ENCODE measurements at places on chromosomes 2 and 18.

DNA sequence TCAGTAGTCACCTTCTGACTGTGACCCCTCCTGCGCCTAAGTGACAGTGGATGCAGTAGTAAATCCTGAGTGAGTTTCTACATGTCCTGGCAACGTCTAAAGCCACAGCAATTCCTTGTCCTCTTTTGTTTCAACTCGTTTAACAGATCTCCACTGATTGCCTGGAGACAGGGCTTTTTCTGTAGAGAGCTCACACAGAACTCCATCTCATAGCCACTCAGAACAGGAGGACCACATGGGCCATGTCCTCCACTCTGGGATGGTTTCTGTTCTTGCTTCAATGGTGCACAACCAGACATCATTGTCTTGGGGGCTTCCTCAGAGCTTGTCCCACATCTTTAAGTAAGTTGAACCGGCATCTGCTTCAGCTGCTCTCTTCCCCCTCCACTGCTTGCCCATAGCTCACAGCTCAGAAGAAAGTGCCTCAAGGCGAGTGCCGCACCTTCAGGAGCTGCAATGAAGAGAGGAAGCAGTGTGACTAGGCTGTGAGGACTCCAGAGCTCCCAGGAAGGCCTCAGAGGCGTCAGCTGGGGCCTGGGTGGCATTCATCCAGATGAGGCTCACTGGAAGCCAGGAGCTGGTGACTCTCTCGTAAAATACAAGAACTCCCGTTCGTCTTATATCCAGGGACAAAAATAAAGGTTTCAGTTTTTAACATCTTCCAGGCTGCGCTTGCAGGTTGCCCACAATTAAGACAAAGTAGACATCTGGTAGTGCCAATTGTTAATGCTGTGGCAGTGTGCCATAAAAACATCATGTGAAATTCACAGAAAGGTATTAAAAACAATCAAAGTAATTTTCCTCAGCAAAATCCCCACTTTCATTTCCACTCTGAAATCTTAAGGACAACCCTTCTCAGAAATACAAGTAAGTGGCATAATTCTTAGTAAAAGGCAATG is 37.3 kb downstream of the ST3GAL5 start:
- no peak for DNase-seq

DNA sequence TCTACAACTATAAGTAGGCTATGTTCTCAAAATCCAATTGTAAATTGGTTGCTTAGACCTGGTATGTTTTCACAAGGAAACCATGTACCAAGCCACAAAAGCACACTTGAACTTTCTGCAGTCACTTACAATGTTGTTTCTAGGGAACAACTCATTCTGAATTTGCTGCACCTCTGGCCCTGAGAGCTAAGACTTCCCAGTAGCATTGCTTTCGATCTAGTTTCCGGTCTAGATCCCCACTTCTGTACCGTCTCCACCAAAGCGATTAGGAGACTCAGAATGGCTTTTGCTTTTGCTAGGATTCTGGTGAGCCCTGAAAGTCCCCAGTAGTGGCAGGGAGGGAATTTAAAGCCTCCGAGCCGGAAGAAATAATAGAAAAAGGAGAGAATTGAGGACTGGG is 313.0 kb downstream of the ARHGAP15 start:
- no peak for DNase-seq

DNA sequence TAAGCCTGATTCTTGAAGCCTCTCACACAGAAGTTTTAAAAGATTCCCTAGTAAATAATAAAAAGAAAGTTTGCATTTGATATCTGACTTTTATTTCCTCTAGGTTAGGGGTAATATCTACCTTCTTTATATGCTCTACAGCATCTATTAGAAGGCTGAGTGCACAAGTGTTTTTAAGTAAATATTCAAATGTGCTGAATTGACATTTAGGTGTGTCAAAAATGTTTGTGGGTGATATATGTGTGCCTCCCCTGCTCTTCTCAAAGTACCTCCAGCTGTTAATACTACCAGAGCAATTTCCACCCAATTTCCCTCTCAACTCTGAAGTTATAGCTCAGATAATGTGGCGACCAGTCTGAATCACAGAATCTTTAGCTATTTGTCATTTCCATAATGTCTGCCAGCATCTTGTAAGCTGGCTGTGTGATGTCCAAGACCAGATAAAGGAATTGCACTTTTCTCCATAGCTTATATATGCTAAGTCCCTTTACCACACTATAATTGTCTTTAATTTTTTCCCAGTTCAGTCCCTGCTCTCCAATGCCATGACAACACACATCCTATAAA is 24.4 kb upstream of the ERMN start:
- DNase-seq, result no peak

DNA sequence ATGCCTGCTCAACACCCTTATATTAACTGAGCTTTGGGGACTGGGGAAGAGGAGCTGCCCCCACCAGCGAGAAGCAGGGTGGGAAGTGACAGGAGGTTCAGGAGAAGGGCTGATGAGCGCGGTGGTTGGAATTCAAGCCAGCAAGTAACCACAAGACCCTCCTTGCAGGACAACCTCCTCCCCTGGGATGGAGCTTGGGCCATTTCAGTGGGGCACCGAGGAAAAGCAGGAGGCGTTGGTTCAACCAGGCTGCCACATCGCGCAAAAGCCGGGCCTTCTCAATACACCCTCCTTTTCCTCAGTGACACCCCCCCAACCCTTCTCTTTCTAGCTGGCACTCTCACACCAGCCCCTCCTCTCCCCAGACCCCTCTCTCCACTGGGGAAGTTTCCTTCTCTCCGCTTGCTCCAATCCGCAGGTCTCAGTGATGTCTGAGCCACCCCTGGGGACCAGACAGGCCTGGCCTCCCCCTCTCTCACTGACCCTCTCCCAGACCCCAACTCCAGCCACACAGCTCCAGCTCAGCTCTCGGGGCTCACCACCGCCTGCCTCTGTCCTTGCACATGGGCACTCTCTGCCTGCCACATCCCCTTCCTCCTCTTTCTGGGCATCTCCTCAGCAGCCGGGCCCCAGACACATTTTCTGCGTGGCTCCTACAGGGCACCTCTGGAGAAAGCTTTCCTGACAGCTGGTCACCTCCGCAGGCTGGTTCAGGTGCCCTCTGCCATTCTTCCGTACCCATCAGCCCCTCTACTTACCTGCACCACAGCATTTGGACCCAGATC is 44.5 kb downstream of the KCNF1 start:
- no peak for DNase-seq

DNA sequence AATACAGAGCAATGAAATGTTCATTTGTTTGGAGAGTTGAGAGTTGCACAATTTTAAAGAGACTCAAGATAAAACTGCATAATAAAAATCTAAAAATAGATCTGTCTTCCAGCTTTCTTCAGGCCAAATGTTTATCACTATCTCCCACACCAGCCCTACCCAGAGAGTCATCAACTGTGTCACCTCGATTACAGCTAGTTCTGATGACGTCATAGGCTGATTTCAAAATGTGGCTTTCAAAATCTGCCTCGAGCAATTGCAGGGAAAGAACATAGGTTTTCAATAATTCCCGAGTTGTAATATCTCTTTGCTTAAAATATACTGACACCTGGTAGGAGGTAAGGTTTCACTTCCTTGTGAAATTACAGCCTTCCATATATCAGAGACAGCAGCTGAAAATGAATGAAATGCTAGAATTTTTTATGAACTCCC is 677.6 kb upstream of the ID2 start:
- no peak for DNase-seq

DNA sequence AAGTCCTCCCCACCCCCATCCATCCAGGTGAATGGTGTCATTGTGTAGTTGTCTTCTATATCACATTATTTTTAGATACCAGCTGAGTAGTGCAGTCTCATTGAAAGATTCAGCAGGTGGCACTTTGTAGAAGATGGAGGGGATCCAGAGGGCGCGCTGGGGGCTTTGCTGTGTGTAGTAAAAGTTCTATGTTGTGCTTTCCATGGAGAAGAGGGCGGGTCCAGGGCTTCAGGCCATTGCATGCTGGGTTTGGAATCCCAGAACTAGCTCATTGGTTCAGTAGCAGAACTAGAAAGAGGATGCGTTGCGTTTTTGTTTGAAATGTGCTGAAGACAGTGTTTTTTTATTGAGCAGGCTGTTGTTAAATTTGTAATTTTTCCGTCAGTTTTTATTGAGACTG is 120.0 kb downstream of the MAP4K4 start:
- no peak for DNase-seq
